ENCODE measurements at places on chromosomes 5 and 9. TPM values are rescaled to one million over a fixed set of nuclear protein-coding genes. Genes with fewer than 3 reads are reported as not detected.

ANKRD18B gene
- polyA plus RNA-seq: not detected

IRX1 gene
- polyA plus RNA-seq: not detected

CCIN gene
- not detected for polyA plus RNA-seq

ADAMTS12 gene
- not detected for polyA plus RNA-seq

TMC1 gene
- not detected for polyA plus RNA-seq

FAXDC2 gene
- polyA plus RNA-seq: 1.7 TPM

STARD4 gene
- 5.5 TPM for polyA plus RNA-seq

PCDHB14 gene
- not detected for polyA plus RNA-seq

NMUR2 gene
- polyA plus RNA-seq: not detected

DNA sequence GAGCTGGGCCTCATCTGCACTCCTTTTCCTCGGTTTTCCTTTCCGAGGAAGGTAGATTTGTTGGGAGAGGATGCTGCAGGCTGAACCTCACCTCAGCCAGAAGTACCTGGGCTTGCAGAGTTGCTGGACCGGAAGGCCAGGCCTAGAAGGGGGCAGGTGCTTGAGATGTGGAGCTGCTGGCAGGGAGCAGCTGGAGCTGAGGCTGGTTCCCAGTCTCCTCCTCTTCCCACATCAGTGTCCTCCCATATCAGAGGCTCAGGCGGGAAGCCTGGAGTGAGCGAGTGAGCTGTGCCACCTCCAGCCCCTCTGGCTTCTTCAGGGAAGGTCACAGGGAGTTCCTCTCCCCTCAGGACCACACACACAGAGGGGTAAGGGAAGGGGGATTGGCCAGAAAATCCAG is 259.4 kb downstream of the GADD45G start:
- DNase-seq: no peak

DNA sequence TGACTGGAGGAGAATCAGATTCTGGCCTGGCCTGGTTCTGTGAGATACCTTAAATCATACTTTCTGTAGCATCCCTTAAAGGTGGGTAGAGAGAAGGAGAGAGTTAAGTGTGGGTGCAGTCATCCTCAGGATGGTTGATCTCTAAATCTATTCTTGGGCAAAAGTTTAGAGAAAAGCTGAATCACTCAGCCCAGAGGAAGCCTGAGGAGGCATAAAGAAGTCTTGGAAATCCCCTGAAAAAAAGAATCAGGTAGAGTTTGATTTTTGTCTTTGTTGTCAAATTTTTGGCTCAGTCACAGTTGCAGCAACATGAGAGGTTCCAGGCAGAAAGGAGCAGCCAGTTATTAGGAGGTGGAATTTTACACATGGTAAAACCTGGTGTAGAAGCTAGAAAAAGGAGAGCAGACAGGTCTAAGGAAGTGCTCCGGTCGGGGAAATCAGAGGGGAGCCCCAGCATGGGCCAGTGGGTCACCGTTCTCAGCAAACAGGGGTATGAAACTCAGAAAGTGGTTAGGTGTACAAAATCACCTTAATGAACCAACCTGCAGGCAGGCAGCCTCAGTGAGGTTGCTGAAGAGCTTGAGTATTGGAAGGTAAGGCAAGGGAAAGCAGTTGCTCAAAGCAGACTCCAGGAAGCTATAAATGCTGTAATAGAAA is 116.2 kb upstream of the CNTLN start:
- no peak for DNase-seq

DNA sequence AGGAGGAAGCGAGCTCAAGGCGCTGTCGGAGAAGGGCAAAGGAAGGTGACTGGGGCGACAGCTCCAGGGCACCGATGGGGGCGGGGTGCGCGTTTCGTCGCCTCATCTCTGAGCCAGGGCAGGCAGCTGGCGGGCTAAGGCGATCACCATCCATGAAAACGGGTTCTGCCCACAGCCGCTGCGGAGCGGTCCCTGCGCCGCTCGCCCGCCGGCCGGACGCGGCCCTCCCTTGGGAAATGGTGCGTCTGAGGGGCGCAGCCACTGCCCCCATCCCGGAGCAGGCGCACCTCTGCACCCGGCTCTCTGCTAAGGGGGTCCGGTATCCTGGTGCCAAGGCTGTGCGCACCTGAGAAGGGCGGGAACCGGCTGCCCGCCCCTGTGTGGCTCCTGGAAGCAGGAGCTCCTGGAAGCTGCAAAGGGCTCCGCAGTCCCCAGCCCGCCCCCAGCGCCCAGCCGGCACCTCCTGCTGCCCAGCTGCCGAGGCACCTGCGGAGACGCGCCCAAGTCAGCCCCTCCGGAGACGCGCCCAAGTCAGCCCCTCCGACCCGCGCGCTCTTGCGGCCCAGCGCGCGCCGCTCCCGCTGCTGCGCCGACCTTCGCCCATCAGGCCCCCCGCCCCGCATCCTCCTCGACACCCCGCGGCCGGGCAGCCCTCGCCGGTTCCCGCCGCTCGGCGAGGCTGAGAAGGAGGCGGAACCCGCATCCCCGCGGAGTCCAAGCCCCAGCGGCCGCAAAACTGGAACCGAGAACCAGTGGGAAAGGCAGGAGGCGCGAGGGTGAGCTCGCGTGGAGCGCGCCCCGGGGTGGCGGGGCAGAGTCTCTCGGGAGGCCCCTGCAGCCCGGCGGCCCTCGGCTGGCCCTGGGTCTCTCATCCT is 757 bp downstream of the ANKRD34B start:
- DNase-seq: no peak

GRCh38 chr9:7452378-7452777 is 347.2 kb downstream of the DMAC1 start:
- DNase-seq: no peak

DNA sequence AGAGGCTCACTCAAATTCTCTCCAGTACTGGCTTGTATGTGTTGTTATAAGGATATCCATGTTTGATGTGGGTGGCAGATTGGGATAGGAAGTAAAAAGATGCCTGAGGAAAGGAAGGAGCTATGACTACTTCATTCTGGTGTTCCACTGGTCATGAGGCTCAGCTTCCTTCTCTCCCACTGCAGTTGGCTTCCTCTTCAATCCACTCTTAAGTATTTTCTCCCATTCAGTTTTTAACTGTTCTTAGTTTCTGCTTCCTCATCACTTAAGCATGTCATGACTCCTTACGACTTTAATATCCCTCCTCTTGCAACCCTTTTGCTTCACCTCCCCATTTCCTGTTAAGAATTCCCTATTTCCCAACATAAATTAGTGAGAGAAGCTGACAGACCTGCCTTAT is 81.1 kb downstream of the PJA2 start:
- DNase-seq: no peak

- no peak for DNase-seq
These were observed 99.3 kb downstream of the GDNF start for GRCh38 chr5:37740331-37741066.

GRCh38 chr5:29016067-29016466 is 1977.7 kb upstream of the CDH9 start:
- DNase-seq: no peak

- no peak for DNase-seq
These were observed 5.5 kb downstream of the B4GALT1 start for GRCh38 chr9:33161589-33162132.

DNA sequence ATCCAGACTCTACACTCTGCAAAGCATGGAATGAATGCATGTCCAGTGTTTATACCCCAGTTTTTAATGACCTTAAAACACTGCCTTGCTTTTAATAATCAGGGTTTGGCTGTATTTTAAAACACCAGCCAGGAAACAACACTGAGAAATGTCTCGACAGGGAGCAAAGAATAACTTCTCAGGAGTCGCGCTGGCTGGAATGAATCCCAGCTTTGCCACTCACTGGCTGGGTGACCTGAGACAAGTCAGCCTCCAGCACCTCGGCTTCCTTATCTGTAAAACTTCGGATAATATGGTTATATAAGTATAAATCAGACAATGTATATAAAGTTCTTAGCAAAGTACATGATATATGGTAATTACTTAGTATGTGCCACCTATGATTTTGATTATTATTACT is 505.0 kb downstream of the SPOCK1 start:
- no peak for DNase-seq

DNA sequence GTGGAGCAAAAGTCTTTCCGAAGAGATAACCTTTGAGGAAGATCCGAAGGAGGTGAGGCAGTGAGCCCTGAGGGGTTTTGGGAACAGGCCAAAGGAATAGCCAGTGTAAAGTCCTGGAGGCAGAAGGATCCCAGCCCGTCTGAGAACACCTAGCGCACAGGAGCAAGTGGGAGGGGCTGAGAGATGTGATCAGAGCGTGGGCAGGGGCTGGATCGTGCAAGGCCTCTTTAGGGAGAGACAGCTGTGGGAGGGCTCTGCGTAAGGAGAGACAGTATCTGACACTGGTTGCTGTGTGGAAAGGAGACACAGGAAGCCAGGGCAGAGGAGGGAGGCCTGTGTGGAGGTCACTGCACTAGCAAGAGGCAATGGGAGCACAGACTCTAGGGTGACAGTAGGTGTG is 68.2 kb downstream of the BARX1 start:
- no peak for DNase-seq

GRCh38 chr9:131668057-131668438 is 71.8 kb downstream of the RAPGEF1 start:
- DNase-seq: no peak

DNA sequence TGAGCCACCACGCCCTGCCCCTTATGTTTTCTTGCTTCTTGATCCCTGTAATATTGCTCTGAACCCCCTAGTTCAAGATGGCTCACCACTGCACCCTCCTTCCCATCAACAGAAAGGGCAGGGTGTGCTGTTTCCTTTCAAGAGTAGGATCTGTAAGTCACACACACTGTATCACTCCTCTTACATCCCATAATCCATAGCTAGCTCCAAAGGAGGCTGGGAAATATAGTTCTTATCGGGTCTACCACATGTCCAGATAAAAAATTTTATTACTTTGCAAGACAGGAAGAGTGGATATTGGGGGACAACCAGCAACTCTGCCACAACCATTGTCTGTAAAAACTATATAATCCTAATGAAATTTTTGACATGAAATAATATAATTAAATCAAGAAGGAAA is 79.6 kb downstream of the C9orf50 start:
- DNase-seq: no peak

GRCh38 chr9:85676790-85677189 is 65.0 kb downstream of the AGTPBP1 start:
- no peak for DNase-seq

DNA sequence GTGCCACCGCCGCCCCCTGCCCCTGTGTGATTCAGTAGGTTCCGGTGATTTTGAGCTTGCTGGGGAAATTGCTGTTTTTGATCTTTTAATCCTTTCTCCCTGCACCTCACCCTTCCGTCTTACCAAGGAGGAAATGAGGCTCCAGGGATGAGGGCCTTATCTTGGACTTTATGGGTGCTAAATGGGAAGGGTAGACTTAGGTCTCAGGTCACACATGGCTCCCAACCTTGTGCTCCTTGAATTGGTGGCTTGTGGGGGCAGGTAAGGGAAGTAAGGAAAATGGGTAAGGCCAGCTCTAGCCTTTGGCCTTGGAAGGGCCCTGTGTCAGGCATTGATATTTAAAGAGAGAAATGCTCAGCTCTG is 1.9 kb downstream of the ERGIC1 start:
- no peak for DNase-seq

DNA sequence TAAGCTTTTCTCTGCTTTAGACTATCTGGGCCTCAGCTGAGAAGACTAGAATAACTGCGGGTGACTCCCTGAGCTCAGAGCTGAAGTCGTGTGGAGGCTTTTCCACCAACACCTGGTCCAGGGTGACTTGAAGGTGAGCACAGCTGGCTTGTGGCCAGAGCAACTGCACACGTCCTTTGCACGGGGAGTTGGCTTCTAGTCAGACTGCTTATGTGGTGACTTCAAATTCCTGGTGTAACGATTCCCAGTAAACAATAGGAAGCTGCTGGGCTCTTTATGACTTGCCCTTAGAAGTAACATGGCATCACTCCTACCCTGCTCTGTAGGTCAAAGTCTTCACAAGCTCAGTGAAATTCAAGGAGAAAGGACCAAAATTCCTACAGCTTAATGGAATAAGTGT is 800.6 kb upstream of the CDH6 start:
- no peak for DNase-seq

DNA sequence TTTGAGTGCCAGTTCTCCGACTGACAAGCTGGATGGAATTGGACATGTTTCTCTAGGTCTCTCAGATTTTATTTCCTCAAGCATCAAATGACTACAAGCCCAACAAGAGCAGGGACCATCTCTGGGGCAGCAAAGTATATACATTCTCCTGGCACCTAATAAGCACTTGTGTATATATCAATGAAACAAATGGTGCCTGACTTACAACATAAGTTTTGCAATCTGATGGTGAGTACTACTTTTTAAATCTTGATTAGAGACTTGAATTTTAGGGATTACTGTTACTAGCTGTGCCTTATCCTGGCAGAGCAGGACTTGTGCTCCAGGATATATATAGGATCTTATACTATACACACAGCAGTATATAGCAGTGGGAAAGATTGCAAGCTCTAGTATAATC is 8.8 kb upstream of the ABLIM3 start:
- no peak for DNase-seq

- no peak for DNase-seq
These were observed 485.7 kb downstream of the CSNK1G3 start for GRCh38 chr5:123997462-123998215.

DNA sequence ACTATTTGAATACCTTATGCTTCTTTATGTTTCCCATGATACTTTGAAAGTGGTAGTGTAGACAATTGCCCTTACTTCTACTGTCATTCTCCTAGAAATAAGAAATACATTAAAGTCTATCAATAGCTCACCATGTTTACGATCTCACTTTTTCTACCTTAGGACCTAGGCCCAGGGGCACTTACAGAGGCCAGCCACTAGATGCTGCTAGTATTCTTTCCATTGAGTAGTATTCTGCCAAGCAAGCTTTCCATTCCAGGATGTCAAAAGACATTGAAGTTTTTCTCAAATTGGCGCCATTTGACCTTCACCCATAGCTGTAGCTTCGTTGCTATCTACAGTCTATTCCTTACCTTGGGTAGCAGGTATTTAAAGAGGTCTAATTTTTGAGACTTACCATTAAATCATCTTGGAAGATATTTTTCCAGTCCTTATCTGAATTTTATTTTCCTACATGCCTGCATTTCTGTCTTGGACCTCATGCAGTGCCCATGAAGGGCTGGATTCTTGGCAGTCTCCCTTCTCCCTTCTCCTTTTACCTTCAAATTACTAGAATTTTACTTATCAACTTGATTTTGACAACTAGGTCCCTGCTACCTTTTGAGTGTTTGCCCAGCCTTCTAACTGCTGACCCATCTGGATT is 246.0 kb upstream of the NUDT12 start:
- DNase-seq: no peak

DNA sequence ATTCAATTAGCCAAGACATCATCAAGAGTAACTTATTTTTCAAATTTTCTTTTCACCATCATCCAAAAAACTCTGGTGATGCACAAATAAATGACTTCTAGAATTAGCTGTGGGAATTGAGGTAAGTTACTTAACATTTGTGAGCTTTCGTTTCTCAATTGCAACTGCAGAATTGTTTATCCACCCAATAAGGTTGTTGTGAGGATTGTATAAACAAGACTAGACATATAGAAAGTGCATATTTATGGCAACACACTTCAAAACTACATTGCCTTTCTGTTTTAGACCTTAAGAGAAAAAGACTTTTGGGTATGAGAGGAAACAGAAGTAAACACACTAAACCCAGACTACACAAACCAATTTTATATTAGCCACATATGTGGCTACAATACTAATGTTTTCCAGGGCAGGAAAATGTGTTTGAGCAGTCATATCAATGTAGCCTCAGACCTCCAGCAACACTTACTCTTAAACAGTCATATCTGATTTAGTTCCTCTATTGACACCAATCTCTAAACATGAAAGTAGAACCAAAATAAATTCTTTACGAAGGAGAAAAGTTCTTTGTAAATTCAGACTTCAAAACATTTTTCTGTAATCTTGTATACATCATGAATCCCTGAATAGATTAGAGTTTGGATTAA is 488.0 kb upstream of the CYLC2 start:
- DNase-seq: no peak
